ENCODE measurements at places on chromosomes 4 and X.

DNA sequence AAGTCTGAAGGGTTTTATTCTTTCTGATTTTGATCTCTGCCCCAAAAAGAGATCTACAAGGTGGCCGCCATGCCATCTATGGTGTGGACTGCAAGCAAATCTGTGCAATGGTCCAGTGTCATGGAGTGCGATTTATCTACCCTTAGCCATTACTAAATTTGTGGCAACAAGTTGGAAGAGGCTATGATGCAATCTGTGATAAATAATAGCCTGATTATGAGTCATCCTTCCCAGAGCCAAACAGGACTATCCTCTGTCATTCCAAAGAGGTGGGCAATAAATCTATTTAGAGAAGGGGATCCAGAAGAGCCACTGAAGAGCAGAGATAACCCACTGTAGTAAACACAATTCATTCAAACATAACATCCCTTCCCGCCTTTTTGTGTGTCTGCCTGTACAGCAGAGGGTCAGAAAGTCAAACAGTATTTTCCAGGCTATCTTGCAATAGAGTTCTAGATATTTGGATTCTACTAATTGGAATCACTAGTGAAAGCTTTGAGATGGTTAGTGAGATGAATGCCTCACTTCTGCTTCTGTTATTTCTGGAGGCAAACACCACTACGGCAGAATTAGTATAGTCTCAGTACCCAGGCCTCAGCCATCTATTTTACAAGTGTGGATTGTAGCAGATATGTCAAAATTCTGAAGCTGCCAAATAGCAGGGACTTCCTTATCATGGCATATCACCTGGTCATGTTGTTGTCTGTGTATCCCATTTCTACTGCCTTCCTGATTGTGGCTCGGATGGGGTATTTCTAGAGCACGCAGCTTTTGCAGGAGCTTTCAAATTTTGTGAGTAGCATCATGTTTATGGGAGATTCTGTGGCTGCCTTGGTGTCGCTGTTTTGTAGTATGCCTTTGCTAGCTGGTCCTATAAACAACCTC lies 192.0 kb downstream of the SMIM20 start:
- DNase-seq, result peak; percentile 83

DNA sequence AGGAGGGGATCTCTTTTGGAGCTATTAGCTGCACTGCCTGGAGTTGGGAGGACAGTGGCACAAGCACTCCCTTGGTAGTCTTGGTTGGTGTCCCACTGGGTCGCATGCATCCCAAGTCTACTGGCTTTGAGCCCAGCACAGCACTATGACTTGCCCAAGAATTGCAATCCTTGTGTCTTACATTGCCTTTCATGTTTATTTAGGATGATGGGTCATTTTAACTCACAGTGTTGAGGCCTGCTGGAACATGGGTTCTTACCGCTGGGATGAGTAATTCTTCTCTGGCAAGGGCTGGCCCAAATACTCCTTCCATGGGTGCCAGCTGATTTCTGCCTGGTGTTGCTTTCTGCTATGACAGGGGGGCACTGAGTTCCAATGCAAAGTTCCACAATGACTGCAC lies 185.5 kb downstream of the TEX13C start:
- DNase-seq, result no peak

- peak; percentile 90 for DNase-seq
Measured at GRCh38 chr4:85747882-85748491, 273.0 kb downstream of the ARHGAP24 start.

- no peak for DNase-seq
Measured at GRCh38 chr4:83261307-83261706, 23.3 kb downstream of the COQ2 start.

DNA sequence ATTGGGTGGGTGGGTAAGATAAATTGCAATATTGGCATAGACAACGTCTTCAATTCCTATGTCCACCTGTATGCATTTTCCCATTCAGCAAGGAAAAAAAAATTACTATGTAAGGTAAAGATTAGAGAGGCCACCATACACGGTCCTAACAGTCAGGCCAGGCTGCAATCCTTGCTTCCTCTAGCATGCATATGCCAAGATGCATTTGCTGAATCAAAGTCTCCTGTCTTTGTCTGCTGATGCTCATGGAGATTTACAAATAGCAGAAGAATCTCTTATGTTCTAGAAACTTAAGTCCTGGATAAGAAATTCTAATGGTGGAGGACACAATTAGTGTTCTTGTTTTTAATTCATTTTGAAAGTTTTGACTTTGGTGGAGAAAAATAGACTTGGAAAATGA lies 206.8 kb downstream of the PDGFC start:
- no peak for DNase-seq

DNA sequence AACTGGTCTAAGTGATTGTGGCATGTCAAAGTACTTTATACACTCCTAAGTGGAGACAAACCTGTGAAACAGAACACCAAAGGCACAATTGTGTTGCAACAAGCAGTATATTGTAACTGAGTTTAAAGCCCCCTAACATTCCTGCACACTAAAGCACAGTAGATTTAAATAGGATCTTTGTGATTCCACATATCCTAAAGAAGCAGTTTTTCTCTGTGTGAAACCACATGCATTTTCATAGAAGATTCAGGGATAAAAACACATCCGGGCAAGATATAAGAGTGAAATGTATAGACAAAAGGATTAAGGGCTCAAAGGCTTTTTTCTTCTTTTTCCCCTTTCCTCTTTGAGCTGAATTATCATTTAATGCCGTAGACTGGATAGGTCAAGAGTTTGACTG lies 82.2 kb downstream of the ANK2 start:
- DNase-seq, result no peak

DNA sequence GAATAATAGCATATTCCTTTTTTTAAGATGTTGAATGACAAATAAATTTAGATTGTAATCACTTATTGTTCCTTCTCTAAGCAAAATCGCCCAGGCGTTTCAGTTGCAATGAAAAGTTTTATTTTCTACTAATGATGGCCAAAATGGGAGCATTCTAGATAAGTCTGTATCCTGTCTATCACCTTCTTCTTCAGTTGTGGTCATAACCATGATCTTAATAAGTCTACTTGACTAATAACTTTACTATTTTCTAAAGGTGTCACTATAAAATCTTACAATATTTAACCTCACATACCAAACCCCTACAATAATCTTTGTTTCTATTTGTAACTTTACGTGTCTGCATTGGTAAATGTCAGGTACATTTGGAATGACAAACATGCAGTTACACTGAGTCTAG lies 723.7 kb upstream of the MAGEB2 start:
- no peak for DNase-seq

GRCh38 chr4:16023776-16024408 lies 59.9 kb downstream of the PROM1 start:
- DNase-seq, result peak; percentile 57

GRCh38 chr4:123345137-123345934 lies 51.3 kb upstream of the SPRY1 start:
- no peak for DNase-seq

DNA sequence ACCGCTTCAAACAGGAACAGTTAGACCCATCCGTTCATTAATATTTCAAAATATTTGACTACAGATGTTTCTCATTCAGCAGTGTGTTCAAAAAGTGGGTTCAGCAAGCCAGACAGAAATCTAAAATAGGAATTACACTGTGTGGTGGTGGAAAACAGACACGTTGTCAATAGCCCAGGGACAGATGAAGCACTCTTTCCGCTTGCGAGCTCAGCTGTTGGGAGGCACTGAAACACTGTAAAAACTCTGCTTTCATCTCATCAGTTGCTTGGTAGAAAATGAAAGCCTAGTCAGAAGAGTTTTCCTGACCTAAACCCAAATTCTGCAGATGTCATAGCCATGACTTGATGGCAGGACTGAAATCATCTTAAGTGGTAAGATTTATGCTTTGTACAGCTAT lies 38.5 kb downstream of the LRP2BP start:
- no peak for DNase-seq

DNA sequence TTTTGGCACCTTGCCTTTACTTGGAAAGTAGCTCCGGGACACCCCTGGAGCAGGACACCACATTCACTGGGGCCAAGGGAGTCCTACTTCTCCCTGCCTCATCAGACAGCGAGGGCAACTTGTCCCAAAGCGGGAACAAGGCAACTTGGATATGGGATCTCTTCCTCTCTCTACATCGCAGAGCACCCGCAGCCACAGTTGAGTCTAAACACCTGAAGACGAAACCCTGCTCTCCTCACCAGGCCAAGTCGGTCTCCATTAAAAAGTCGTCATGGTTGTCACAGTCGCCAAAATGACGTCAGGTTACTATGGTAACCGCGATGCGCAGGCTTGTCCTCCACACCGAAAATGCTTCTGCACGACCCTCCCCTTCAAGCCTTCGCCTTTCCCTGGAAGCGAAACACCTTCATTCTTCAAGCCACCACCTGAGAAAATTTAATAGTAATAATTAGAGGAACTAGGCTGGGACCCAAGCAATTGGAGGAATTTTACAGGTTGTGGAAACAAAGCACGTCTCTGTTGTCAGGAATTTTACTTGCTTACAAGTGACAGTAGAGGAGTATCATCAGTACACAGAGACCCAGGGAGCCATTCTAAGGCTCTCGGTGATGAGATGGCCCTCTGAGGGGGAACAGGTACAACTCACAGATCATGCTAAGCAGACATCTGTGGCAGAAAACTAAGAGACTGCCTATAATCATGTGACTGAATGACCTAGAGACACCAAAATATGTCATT lies 30.5 kb upstream of the TCEAL4 start:
- DNase-seq, result peak; percentile 38

- DNase-seq, result no peak
Measured at GRCh38 chr4:38415682-38416081, 248.3 kb upstream of the KLF3 start.

DNA sequence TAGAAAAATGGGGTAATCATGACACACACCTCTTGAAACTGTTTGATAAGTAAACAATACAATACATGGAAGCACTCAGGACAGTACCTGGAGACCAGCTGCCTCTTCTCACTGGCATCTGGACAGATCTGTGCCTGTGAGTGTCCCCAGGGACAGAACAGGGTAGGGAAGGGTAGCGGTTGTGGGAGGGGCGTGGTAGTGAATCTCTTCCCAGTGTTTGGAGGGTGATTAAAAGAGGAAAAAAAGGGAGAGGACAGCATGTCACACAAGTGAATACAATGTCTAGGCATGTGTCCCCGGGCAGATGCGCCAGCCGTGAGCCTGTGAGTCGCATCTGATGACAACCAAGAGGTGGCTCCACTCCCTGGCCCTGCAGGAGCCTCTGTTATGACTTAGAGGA lies 138.8 kb upstream of the MSX1 start:
- DNase-seq, result no peak

DNA sequence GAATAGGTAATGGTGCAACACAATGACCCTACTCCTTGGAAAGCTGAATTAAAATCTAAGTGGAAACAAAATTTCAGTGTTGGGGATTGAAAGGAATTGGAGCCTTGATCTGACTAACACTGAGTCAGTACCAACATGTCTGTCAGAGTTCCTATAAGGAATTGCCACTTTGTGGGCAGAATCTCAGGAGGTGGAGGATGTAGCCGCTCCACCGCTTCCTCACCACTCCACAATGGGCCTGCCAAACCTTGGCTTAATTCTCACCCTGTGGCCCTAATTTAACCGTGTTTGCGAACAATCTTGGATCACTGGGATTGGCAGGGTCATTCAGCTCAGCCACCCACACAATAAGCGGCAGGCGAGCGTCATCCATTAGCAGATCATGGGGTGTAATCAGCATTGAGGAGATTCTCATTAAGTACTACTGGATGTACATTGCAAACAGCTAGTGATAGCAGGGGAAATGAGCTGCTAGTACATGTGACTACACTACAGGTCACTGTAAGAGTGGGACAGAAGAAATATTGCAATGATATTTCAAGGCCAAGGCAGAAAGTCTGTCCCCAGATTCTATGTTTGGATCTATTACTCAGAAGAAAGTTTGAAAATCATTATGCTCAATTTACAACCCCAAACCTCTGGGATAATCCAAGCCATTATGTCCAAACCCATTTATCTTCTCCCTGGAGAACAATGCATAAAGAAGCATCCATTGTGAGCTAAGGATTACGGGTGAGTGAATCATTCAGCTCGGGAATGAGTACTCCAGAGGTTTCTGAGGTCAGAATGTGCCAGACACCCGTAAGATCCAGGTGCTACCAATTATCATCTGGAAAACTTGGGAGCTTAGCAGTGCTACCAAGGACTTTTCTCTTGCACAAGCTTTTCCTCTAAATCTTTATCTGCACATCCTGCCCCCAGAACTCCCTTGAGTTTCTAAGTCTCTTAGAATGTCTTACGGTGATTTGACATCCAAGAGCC lies 5.8 kb downstream of the SRPX start:
- peak; percentile 58 for DNase-seq

DNA sequence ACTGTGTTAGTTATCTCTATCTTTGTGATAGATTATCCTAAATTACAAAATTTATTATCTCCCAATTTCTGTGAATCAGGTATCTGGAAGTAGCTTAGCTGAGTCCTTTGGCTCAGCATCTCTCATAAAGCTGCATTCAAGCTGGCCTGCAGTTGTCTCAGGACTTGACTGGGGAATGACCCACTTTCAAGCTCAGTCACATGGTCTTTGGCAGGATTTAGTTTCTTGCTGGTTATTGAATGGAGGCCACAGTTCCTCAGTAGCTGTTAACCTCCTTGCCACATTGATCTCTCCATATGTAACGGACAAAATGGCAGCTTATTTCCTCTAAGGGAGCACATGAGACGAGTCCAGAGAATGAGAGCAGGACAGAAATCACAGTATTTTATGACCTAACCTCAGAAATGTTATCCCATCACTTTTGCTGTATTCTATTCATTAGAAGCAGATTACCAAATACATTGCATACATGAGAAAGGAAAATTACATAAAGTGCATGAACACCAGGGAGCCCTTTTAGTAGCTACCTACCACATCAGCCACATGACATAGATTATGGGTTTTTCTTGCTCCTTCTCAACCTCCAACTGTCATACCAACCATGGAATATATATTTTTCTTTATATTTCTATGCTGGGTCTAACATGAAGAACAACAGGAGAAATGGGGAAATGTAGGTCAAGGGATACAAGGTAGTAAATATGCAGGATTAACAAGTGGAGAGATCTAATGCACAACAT lies 730.1 kb downstream of the CCSER1 start:
- DNase-seq, result no peak

GRCh38 chr4:152009031-152009670 lies 248.3 kb upstream of the GATB start:
- no peak for DNase-seq

Data from fibroblast of villous mesenchyme (primary cell).